Tibial nerve (tissue), 4 donors: ENCODE measurements at places on chromosomes 6 and 20. TPM values are rescaled to one million over a fixed set of nuclear protein-coding genes. Genes with fewer than 3 reads are reported as not detected.

DNA sequence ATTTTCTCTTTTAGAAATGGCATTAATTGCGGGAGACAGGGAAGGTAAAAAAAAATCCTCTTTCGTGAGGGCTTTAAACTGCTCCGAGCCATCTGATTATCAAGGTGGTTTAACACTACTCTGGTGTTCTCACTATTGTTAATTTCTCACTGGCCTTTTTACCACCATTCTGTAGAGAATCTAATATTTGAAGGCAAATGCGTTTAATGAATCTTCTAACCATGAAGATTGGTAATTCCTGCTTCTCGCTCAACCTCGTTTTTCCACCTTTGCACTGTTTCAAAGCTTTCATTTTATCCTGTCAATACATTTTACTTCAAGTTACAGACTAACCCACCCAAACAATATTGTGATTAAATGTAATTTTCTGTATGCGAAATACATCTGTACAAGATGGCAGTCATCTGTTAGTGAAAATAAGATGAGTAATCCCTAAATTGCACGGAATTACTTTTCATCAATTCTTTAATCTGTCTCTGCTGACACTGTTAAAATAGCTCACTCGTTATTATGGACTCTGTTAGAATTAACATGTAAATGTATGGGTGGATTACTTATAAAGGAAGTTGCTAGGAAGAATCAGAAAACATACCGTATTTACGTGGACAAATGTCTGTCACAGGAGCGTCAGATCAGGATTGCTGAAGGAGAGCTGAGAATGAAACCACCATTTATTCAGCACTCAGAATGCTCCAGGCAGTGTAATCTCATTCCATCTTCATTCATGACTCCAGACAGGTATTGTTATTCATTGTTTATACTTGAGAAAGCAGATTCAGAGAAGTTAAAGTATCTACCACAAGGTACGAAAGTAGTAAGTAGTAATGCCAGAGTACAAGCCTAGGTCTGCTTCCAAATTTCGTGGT lies 1.1 kb upstream of the LCA5 start:
- no peaks in the 10 kb centered on the region for H3K27me3 ChIP-seq
- H3K36me3 ChIP-seq: no peaks in the 10 kb centered on the region
- peak overlapping the region; percentile 83 for H3K4me3 ChIP-seq
- no peak for DNase-seq

NRSN1 gene
- not detected for total RNA-seq

DTNBP1 gene
- 15.3 TPM for total RNA-seq

- peaks cover 1% of the 10 kb centered on the region for H3K36me3 ChIP-seq
- no peak overlapping the region for H3K27ac ChIP-seq
- no peak for DNase-seq
- no peaks in the 10 kb centered on the region for H3K27me3 ChIP-seq
- H3K4me3 ChIP-seq: no peak overlapping the region
These were observed 74.5 kb downstream of the PTPN1 start for GRCh38 chr20:50584687-50585086.

TNF gene
- total RNA-seq: not detected

IL17A gene
- total RNA-seq: not detected

GRCh38 chr20:57055345-57055744 lies 211.1 kb downstream of the BMP7 start:
- no peak overlapping the region for H3K4me3 ChIP-seq
- H3K27ac ChIP-seq: peak overlapping the region; percentile 85
- no peaks in the 10 kb centered on the region for H3K4me1 ChIP-seq

DNA sequence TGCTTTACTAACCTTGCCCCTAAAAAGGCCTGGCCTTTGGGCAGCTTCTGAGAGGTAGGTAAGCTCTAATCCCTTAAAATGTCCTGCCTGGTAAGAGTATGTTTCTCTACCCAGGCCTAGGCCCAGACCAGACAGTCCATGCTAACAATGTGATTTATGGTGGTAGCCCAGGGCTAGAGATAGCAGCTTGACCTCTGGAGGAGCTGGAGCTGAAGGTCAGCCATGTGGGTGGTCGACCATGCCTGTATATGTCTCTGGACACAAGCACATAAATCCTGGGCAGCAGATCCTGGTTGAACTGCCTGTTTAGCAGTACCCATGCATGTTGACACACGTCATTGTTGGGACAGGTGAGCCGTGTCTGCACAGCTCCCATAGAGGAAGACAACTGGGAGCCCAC lies 62.1 kb upstream of the PHACTR1 start:
- H3K27me3 ChIP-seq: no peaks in the 10 kb centered on the region
- H3K27ac ChIP-seq: no peak overlapping the region
- no peak for DNase-seq
- no peaks in the 10 kb centered on the region for H3K4me1 ChIP-seq
- H3K36me3 ChIP-seq: no peaks in the 10 kb centered on the region
- H3K4me3 ChIP-seq: no peak overlapping the region

POPDC3 gene
- 2.0 TPM for total RNA-seq

GRCh38 chr6:88492824-88493223 lies 326.7 kb upstream of the CNR1 start:
- no peak overlapping the region for H3K27ac ChIP-seq
- no peak for DNase-seq
- no peaks in the 10 kb centered on the region for H3K27me3 ChIP-seq
- no peaks in the 10 kb centered on the region for H3K36me3 ChIP-seq
- H3K4me3 ChIP-seq: no peak overlapping the region

- no peak overlapping the region for H3K27ac ChIP-seq
- no peaks in the 10 kb centered on the region for H3K4me1 ChIP-seq
- no peaks in the 10 kb centered on the region for H3K27me3 ChIP-seq
- no peak for DNase-seq
These were observed 53.8 kb upstream of the MTRF1L start for GRCh38 chr6:153056308-153056707.

DNA sequence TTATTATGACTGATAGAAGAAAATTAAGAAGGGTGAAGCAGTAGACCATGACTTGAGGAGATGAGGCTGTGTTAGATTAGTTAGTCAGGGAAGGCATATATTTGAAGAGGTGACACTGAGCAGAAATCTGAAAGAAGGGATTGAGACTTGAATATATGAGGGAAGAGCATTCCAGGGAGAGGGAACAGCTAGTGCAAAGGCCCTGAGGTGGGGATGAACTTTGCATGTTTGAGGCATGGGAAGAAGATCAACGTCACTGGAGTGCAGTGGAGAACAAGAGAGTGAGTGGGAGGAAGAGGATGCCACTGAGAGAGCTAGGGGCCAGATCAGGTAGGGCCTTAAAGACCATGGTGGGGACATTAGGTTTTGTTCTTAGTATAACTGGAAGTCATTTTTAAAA lies 119.0 kb downstream of the ZDHHC14 start:
- no peak overlapping the region for H3K27ac ChIP-seq
- H3K4me3 ChIP-seq: no peak overlapping the region

GRCh38 chr6:33208091-33208967 lies at the start of gene RING1:
RING1 (plus strand) TSS chr6:33208500; CDS start chr6:33208823, 323 bp downstream.
- H3K4me3 ChIP-seq: peak within 1 kb of the TSS; percentile 90
- H3K27me3 ChIP-seq: peaks cover 4% of the 10 kb centered on the region
- peak within 1 kb of the TSS; percentile 97 for H3K27ac ChIP-seq
- H3K4me1 ChIP-seq: no peaks in the 10 kb centered on the region

GRCh38 chr6:105907301-105907700 lies 178.8 kb upstream of the PRDM1 start:
- no peaks in the 10 kb centered on the region for H3K36me3 ChIP-seq
- no peak for DNase-seq
- H3K4me1 ChIP-seq: no peaks in the 10 kb centered on the region
- H3K4me3 ChIP-seq: no peak overlapping the region
- H3K27ac ChIP-seq: no peak overlapping the region

DNA sequence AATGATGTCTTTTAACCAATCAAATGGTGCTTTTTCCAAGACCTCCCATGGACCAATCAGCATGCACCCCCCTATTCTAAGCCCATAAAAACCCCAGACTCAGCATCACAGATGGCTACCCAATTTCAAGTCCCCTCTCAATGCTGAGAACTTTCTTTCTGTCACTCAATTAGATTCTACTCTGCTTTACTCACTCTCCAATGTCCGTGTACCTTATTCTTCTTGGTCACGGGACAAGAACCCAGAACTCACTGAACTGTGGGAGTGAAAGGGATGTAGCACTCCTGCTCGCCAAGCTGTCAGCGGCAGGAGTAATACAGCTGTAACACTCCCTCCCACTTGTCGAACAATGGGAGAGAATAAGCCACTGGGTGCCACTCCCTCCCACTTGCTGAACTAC lies 20.8 kb upstream of the MAP7 start:
- no peaks in the 10 kb centered on the region for H3K36me3 ChIP-seq
- no peak for DNase-seq
- H3K4me1 ChIP-seq: no peaks in the 10 kb centered on the region

- H3K27ac ChIP-seq: no peak overlapping the region
- no peak overlapping the region for H3K4me3 ChIP-seq
- H3K36me3 ChIP-seq: no peaks in the 10 kb centered on the region
- DNase-seq: no peak
- peaks cover 5% of the 10 kb centered on the region for H3K27me3 ChIP-seq
- H3K4me1 ChIP-seq: no peaks in the 10 kb centered on the region
These were observed 37.3 kb upstream of the SAYSD1 start for GRCh38 chr6:39152262-39152661.
